Frontal cortex (tissue), 4 donors: ENCODE measurements at places on chromosomes 11 and 22.

DNA sequence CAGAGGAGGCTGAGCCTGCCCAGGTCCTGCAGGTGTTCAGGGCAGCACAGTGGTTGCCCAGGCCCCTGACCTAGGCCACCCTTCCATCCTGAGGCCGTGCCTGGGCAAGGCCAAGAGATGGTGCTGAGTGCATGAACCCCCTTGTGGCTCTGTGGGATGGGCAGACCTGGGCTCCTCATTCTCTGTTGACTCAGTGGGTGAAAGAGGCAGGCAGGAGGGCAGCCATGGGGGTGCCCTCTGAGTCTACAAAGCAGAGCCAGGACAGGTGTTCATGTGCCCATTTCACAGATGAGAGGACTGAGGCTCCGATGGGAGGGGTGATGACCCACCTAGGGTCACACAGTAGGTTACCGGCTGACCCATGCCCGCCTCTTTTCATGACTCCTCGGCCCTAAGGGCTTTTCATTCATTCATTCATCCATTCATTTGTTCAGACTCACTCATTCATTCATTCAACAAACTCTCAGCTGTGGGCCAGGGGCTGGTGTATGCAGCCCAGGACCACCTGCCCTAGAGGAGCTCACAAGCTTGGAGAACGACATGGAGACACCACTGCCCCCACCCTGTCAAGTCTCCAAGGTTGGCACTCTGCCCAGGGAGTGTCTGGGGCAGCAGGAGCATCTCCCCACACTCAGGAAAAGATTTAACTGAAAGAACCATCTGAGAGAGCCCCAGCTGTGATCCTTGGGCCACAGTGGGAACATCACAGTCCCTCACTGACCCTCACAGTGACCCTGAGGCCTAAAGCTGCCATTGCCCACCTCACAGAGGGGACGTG is 40.5 kb downstream of the IGLL5 start:
- no peak for DNase-seq

DNA sequence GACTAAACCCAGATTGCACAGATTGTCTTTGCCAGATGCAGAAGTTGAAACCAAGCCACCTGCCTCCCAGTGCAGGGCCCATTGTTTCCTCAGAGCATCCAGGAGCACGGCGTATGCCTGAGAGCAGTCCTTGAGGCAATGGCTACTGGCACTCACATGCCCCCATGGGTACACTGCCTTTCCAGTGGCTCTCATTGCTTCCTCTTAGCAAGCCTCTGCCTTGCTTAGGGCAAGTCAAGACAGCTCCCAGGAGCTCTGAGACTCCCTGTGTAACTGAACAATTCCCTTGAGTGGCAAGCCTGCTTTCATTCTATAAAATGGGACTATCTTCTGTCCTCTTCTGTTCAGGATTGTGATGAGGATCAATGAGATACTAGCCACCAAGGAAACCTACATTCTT is 4.1 kb downstream of the SYTL2 start:
- no peak for DNase-seq

- DNase-seq = no peak
Measured at GRCh38 chr11:32422545-32422944, 12.8 kb downstream of the WT1 start.

DNA sequence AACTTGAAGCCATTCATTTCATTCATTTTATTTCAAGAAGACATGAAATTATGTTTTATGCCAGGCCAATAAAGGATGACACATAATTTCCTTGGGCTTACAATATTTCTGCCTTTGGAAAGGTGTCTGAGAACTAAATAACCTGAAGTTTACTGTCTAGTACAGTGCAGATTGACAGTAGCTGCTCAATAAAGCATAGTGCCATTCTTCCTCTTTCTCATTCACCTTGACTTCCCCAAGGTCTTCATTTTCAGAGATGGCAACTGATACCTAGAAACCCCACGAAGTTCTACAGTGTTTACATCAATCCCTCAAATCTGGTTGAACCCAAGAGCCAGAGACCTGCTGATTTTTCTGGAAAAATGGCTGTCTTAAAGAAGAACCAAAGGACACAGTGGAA is 144.3 kb upstream of the SYN3 start:
- DNase-seq = no peak

DNA sequence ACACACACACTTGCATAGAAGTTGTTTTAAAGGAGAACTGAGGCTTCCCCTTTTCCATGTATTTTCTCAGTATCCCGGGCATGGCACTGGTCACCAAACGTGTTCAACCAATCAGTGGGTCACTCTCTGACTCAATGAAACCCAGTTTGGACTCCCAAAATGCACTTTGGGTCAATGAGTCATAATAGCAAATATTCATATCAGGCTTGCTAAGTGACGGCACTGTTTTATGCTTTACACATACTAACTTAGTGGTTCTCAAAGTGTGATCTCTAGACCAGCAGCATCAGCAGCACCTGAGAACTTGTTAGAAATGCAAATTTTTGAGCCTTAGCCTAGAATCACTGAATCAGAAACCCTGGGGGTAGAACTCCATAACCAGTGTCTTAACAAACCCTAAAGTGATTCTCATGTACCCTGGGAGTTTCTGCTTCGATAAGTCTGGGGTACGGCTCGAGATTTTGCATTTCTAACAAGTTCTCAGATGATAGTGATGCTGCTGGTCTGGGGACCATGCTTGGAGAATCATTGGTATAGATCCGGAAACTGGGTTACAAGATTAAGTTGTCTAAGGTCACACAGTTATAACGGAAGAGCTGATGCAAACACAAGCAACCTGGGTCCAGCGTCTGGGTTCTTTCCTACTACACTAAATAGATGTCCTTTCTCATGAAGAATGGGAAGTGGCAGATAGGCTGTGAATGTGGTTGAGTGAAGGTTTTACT is 35.6 kb downstream of the ETS1 start:
- DNase-seq = no peak

DNA sequence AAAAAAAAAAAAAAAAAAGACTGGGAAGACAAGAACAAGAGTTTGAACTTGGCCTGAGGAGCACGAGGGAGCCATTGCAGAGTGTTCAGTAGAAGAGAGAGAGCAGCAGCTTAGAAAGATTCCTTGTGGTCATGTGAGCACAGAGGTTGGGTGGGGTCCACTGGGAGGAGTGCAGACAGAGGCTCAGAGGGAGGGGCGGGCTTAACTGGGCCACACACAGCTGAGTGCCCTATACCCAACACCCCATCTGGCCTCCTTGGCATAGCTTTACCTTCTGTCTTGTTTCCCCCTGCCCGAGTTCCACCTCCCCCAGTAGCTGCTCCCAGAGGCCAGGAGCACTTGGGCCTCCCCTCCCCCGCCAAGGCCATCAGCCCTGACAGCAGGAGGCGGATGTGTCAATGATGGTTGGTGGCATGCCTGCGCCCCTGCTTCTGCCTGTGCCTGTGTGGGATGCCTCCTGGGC is 12.1 kb downstream of the C11orf86 start:
- no peak for DNase-seq

DNA sequence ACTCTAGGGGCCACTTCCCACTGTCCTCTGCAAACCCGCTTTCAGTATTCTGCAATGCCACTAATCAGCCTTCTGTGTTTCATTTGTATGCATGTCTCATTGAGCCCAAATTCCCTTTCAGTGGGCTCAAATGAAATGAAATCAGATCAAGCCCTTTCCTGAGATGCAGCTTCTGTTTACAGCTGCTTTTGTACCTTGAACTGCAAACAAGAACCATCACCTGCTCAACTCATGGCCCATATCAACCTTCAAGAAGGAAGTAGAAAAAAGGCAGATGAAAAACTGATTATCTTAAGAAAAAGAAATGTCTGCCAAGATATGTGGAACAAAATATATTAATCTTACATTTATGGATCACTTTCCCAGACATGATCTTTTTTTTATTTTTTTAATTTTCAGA is 141.1 kb upstream of the ARHGAP42 start:
- no peak for DNase-seq

GRCh38 chr11:62805961-62806441 is 761 bp upstream of the NXF1 start:
- no peak for DNase-seq

- DNase-seq = no peak
Measured at GRCh38 chr11:58617976-58618557, 4.4 kb upstream of the CNTF start.

- DNase-seq = no peak
Measured at GRCh38 chr11:94747146-94747545, 21.0 kb upstream of the AMOTL1 start.

GRCh38 chr22:42902875-42903510 is 45.9 kb upstream of the ARFGAP3 start:
- no peak for DNase-seq

DNA sequence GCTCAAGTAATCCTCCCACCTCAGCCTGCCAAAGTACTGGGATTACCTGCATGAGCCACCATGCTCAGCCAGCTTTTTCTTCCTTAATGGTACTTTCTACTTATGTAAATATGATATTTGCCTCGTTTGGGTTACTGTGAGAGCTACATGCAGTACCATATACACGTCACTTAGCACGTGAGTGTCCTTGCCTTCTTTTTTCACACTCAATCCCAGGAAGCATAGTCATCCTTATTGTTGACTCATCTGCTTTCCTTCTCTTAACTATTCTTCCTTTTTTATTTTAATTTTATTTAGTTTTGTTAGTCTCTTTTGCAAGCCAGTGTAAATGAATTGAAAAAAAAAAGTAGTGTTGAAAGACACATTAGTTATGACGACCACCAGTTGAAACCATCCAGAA is 205.9 kb downstream of the HIPK3 start:
- DNase-seq = no peak

GRCh38 chr11:7204778-7205177 is 46.9 kb upstream of the SYT9 start:
- no peak for DNase-seq
